Activated CD4-positive, alpha-beta T cell treated with anti-CD3 and anti-CD28 coated beads for 4 hours (primary cell): ENCODE measurements at places on chromosomes 7 and 10.

- no peak for DNase-seq
These were observed 43.1 kb upstream of the LRRC4 start for GRCh38 chr7:128074336-128074735.

DNA sequence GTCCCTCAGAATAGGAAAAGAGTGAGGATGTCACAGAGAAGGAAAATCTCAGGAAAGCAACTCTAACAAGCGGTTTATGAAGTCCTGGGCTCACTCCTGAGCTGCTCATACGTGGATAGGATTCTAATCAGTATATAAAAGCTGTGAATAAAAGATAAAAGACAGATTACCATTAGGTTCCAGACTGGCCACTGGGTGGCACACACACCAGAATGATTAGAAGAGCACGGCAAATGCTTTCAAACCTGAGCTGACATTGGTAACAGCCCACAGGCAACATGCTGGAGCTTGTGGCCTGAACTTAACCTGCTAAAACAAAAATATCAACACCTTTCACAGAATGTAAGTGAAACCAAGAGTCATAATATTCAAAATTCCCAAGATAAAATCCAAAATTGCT lies 370.8 kb downstream of the GRID1 start:
- DNase-seq = no peak

DNA sequence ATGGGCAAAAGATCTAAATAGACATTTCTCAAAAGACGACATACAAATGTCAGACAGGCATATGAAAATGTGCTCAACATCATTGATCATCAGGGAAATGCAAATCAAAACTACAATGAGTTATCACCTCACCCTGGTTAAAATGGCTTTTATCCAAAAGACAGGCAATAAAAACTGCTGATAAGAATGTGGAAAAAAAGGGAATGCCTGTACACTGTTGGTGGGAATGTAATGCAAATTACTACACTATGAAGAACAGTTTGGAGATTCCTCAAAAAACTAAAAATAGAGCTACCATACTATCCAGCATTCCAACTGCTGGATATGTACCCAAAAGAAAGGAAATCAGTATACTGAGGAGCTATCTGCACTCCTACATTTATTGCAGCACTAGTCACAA lies 18.0 kb downstream of the GSDME start:
- no peak for DNase-seq

GRCh38 chr10:77537720-77538373 lies 99.8 kb downstream of the KCNMA1 start:
- DNase-seq = no peak

- no peak for DNase-seq
These were observed 282.1 kb upstream of the PPP2R2D start for GRCh38 chr10:131618587-131619267.

- no peak for DNase-seq
These were observed 140.8 kb upstream of the GRB10 start for GRCh38 chr7:50923476-50923875.

DNA sequence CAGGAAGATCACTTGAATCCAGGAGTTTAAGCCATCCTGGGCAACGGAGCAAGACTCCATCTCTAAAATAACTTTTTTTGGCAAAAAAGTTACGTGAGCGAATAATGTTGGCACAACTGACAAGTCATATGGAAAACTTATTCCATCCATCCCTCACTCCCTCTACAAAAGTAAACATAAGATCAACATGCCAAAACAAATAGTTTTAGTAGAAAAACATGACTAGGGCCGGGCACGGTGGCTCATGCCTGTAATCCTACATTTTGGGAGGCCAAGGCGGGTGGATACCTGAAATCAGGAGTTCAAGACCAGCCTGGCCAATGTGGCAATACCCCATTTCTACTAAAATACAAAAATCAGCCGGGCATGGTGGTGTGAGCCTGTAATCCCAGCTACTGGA lies 25.6 kb downstream of the SLC25A16 start:
- no peak for DNase-seq

GRCh38 chr7:116138202-116138801 lies 72.0 kb upstream of the TES start:
- DNase-seq = no peak

DNA sequence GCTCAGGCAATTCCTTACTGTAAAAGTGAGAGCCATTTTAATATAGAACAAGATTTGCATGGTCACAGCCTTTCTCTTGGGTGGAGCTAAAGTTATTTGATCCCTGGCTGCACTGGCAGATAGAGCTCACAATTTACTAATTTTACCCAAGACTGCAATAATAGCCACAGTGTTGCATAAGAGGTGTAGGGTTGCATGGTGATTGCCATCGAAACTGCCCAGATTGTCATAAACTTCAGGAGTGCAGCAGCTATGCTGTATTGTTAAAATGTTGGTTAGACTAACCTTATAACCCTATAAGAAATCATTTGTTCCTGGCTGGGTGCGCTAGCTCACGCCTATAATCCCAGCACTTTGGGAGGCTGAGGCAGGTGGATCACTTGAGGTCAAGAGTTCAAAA lies 50.0 kb downstream of the VCL start:
- no peak for DNase-seq

DNA sequence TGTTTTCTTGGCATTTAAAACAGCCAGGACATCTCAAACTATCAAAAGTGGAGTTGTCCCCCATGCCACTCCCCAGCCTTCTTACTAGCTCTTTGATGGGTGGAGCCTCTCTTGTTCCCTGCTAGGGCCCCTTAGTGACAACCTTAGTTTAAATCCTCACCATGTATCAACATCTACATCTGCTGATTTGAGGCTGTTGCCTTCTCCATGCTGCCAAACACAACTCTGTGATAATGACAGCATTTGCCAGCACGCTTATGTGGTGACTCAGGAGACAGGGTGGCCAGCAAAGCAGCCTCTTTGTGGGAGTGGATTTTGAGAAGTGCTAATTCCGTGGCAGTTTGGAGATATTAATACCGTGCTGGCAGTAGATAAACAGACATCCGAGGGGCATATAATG lies 145.4 kb downstream of the LRRC4 start:
- DNase-seq = no peak

- DNase-seq = no peak
These were observed 474.0 kb downstream of the GPAM start for GRCh38 chr10:111709603-111710002.

DNA sequence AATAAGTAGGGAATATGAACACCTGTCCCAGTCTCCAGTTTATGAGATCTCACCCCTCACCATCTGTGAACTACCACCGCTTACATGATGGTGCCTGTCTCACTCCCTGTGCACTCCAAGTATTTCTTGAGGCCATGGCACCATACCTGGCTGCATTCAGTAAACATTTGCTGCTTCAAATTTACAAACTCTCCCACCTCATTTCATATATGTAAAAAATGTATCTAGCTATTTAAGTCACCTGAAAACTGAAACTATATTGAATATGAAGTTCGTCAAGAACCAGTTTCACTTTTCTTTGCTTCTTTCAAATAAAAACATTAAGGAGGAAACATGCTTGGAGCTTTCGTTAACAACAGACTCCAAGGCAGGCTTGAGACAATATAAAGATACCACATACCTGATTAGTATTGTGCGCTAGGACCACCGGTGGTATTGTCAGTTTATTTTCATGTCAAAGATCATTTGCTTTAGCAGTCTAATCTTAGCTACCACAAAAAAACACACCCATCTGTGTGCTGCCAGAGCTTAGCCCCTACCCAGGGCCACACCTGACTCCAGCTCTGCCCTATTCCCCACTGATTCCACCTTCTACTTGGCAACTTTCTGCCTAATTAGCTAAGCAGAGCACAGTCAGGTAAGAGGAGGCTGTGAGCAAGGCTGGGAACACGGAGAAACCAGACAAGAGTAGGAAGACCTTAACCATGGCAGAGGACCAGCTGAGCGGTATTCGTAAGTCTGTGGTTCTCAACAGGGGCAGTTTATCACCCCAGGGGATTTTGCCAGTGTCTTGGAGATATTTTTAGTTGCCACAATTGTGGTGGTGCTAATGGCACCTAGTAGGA lies 92.0 kb downstream of the ZFAND4 start:
- no peak for DNase-seq

GRCh38 chr7:155834486-155835048 lies 22.3 kb upstream of the SHH start:
- DNase-seq = no peak

DNA sequence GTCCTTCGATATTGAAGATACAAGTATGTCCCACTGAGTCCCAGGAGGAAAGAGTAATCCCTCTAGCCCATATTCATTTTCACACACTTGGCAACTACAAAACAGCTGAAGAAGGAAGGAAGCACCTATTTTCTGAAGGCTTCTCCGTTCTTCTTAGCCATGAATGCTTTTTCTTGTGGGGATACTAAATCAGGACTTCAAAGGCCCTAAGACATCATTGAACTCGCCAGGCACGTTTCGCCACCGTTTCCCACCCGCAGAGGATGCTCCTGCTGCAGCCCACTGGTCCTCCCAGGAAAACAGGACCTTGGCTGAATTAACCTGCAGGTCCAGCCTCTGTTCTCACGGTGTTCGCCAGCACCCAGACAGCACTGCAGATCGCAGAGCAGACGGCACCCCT lies 561.5 kb downstream of the DNAJB6 start:
- DNase-seq = no peak

DNA sequence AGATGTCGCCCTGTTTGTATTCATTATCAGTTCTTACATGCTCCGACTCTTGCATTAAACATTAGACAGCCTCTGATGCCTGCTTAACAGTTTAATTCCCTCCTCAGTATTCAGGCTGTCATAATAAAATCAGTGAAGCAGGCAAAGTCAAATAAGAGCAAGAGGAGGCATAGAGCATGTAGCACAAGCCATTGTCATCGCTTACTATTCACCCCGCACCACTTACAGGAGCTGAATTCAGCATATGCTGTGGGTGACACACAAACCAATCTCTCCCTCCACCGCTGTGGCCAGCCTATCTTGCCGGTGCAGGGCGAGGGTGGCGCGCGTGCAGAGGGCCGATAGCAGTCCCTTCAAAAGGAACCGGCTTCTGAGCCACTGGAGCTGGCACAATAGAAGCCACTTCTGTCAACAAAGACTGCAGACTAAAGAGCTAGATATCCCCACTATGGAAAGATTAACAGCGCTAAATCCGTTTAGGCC lies 433.2 kb upstream of the MGMT start:
- DNase-seq = no peak

GRCh38 chr7:120725376-120726039 lies 132.4 kb downstream of the TSPAN12 start:
- no peak for DNase-seq

DNA sequence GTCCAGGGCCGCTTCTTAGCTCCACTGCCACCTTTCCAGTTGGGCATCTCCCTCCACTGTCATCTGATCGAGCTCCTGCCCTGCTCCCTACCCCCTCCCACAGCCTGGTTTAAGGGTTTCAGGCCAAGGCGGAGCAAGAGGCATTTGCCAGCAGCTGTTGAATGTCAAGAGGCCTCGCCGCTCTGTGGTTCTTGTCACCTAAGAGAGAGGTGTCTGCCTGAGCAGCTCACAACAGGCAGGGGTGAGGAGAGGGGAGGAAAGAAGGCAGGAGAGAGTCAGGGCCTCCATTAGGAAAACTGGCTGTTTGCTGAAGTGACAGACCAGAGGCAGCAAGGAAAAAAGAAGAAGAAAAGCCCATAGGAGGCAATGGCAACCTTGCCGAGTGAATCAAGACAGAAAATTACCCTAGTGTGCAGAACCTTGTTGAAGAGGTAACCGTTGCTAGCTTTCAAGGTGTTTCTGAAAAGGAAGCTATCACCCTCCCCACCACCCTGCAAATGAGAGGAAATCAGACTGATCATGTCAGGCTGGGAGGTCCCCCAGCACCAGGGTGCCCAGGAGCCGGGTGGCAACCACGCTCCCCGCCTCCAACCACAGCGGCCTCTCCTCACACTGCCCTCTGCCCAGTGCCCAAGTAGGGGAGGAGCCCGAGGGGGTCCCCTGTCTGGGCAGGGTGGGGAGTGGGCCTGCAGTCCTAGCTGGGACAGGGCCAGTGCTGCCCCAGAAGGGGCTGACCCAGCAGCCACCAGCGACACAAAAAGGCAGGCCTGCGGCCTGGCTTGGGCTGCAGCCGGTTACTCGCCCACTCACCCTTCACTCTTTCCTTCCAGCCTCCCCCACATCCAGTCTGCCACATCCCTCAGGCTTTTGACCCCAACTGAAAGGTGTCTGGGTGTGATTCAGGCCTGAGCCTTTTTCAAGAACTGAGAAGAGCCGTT lies 7.1 kb downstream of the GATA3 start:
- DNase-seq = no peak

DNA sequence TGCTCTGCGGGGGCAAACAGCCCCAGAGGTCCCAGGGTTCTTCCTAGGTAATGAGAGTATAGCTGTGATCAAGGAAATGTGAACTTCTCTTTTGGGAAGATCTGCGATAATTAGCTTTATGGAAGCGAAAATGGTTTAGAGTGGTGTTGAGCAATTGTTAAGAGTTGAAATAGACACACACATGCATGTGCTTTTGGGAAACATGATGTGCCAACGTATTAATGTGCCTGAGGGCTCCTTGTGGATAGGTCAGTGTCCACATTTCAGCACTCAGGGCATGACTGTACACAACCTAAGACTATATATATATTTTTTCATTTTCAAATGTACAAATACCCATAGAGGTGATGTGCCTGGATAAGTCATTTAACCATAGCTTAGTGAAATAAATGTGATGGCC lies 67.0 kb downstream of the GSDME start:
- DNase-seq = no peak
